ENCODE measurements at places on chromosomes 12 and 14.

DNA sequence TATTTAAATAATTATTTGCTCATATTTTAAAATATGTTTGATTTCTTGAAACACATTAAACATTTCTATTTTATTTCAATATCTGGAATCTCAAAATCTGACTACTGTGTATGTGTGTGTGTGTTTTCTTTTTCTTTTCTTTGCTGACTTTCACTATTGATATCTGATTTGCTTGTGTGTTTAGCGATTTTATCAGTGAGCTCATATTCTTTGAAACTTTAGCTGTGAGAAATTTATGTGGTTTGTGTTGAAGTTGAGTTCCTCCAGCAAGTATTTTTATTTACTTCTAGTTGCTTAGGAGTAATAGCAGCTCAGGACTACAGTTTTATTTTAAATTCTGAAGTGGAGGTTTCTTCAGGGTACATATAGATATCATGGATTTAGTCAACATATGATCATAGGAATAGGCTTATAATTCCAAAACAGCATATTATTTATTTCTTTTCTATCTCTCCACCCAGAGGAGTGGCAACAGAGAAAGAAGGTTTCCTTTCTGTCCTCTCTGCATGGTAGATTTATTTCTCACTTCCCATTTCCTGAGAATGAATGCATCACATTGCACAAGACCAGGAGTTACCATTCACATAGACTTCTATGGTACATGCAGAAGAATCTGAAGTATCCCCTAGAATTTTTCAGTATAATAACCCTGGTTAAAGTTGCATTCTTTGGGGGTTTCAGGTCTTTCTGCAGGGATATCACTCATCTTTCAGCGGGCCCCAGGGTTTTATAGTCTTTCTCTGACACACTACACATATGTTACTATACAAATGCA is 60.5 kb downstream of the PTPRQ start:
- no peak for DNase-seq

DNA sequence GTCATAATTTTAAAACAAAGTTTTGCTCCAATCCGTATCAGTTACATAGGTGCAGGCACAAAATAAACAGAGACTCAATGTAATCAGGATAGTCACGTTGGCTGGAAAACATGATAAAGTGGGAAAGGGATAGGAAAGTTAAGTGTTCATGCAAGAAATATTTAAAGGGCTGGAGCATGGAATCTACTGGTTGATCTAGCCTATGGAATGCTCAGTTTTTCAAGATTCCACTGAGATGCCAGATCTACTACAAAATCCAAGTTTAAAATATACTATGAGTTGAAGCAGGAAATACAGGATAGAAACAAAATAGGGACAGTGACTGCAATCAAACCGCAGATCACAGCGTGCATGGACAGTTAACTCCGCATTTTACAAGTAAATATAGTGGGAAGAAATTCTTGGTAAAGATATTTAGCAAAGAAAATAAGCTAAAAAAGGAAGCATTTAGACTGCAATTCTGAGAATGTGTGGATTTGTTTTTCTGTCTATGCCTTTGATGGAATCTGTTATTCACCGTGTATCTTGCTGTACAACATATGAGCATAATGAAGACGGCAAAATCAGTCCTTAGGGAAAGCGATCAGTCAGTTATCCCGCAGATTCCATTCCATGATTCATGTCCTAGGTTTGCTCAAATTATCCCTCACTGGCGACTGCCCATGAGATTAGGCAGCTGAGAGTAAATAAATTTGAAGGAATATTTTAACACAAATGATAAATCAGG is 1044.3 kb downstream of the FLRT2 start:
- DNase-seq, result no peak

DNA sequence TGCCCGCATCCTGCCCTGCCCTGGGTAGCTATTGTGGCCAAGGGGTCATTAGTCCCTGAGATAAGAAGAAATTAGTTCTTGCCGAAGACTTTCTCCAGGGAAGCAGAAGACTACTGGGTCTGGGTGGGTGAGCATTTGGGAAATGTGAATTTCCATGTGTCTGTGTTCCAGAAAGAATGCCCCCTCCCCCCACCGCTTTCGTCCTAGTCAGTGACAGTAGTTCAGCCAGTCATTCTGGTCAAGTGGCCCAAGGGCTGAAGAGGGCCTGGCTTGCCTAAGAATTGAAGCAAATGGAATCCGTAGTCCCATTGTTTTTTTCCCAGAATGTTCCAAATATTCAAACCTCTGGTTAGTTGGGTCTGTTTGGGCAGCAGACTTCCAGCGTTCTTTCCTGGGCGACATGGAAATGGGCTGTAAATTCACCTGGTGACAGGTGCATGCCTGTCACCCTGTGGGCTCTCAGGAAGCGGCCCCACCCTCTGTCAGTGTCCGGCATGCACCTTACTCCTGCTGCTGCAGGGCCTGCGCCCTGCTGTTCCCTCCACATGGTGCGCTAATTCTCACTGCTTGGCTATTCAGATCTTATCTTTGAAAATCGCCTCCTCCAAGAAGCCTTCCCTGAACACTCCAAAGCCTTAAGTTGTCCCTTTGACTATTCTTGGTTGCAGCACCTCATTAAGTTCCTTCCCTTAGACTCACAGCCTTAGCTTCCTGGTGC is 1.4 kb upstream of the RFLNA start:
- DNase-seq, result no peak

- DNase-seq, result no peak
These were observed 31.8 kb downstream of the CPSF2 start for GRCh38 chr14:92153581-92153980.

DNA sequence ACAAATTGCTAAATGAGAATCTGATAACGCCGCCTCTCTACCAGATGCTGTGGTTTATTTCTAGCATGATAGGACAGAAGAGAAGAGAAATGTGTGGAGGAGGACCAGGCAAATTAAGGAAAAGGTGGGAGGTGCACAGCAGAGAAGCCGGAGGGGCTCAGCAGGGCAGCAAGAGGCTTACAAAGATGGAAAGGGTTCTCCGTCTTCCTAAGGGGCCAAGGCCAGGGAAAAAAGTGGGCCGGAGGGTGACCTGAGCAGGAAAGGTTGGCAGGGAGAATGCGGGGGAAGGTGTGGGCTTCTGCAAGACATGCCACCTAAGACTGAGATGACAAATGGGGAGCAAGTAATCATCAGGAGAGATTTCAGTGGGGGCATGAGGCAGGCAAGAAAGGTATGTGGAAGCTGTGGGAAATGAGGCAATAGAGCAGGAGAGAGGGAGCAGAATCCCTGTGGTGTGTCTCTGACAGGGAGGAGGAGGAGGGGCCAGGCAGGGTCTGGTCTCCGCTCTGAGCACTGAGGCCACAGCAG is 18.7 kb downstream of the MANSC1 start:
- no peak for DNase-seq

- DNase-seq, result no peak
These were observed 134.1 kb downstream of the KCNA5 start for GRCh38 chr12:5177731-5178130.

DNA sequence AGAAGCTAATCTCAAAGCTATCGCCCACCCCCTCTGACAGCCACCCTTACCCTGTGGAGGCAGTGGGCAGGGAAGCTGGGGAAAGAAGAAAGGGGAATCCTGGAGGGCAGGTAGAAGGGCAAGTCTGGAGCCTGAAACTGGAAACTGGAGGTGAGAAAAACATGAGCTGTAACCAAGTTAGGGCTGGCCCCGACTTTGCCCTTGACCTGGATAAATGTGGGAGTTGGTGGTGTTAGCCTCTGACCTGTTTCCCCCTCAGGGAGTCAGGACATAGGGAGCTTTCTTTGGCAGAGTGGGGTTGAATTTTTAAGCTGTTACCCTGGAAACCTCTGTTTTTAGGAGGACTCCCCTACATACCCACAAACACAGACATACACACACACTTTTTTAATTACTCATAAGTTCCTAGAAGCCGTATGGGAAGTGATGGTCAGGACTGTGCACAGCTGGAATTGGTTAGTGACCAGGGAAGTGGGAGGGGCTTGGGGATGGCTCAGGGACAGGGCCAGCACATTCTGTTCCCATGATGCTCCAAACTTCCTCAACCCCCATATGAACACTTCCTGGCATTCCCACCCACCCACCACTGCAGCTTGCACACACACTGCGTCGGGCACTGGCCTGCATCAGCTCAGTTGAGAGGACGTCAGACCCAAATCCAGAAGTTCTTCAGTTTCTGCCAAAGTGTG is 5.0 kb upstream of the MMP19 start:
- no peak for DNase-seq

DNA sequence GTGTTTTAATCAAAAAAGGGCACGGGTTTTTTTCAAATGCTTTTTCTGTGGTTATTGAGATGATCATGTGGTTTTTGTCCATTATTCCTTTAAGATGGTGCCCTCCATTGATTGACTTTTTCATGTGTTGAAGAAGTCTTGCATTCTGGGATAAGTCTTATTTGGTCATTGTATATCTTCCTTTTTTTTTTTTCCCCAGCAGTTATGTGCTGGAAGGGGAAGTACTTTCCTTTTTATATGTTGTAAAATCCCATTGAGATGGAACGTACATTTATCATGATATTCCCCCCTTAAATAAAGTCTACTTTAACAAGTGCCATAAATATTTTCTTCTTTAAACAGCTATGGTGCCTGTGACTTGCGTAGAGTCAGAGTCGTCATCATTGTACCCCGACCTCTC is 24.8 kb upstream of the MUCL1 start:
- DNase-seq, result no peak

- no peak for DNase-seq
These were observed 36.6 kb downstream of the GPR135 start for GRCh38 chr14:59428581-59429012.

DNA sequence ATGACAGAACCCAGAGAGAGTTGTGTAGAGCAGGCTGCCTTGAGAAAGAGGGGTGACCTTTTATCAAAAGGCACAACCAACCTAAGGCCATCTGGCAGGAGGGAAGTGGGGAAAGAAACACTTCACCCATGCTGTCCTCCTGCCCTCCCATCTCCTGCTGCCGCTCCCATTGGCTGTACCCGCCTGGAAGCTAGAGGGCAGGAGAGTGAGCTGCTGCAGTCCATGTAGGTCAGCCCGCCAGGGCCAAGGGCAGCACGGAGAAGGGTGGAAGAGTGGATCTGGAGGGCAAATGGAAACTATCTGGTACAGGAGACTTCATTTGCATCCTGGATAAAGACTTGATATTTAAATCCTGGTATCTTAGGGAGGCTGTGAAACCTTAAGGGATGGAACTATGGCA is 11.5 kb upstream of the CABP1 start:
- no peak for DNase-seq

GRCh38 chr14:66117600-66117999 is 368.6 kb upstream of the CCDC196 start:
- no peak for DNase-seq

DNA sequence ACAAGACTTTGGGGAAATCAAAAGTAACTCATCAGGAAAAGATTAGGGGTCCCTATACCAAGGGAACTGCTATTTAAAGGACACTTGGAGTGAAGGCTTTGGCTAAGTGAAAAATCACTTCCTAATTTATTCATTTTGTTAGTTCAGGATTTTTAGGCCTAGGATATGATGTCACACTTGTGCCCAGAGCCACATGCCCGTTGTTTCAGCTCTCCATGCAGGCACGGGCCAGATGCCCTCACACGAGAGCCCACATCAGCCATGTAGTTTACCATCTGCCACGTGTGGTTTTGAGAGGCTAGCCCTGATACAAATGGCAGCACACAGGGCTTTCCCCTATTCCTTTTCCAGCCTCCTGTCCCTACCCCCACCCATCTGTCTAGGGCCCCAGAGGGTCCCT is 11.9 kb upstream of the LRP1-AS start:
- no peak for DNase-seq

DNA sequence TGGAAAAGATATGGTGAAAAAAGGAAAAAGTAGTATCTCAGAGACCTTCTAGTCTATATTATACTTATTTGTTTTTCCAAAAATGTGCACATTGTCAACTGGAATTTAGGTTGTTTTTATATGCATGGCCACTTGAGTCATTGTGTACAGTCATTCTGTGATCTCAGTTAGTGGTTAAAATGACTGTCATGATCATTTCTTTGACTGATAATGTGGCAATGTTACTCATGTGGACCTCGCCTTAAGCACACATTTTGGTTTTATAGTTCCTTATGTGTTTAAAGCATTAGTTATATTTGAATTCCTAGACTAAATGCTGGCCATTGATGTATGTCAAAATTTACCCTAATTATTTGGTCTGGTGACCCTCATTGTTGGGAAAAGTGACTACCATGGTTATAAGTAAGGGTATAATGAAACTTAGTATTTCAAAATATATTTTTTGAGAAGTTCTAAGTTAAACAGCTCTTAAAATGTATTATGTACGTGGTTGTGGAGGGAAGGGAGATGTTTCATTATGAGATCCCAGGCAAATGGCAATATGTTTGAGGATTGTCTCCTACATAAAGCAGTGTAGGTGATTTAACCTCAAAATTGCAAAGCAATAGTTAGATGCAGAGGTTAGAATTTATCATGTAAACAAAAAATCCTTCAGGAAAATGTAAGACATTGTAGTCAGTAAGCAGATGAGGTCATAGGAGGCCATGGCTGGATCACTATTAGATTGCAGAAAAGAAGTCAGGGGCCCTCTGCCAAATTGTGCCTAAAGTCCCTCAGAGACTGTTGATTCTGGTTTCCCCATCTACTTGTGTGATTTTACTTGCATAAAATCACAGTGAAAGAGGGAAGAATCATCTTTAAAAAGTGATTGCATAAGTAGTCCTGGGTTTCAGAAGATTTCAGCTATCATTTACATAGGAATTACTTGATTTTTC is 17.5 kb downstream of the PNMA1 start:
- no peak for DNase-seq

DNA sequence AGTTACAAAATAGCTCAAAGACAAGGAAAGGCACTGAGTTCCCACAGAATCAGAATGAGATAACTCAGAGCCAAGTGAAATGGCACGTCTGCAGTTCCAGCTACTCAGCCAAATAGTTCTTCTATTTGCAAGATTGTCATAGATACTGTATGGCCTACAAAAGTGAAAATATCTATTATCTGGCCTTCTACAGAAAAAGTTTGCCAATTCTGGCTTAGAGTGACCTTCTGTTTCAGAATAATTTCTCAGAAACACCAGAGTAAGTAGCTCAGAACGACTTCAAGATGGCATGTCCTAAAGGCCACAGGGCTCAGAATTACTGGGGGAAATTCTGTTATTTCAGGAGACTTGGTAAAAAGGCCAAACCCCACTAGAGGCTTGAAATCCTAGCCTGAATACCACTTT is 10.7 kb upstream of the RTRAF start:
- no peak for DNase-seq

GRCh38 chr14:66330916-66331315 is 155.3 kb upstream of the CCDC196 start:
- DNase-seq, result no peak

DNA sequence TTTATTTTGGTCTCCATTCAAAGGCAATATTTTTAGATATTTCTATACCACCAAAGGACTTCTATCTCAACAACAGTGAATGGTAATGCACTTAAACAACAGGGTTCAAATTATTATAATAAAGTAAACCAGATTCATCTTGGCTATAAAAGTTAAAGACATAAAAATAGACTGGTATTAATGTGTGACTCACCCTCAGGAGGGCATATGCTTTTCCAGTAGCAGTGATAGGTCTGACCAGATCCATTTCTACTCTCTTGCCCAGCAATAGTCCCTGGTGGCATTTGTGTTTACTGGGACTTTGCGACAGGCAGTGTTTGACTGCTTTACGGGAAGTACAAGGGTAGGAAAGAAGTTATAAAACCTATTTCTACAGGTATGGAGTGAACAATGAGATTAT is 353.2 kb upstream of the ATP2B1 start:
- DNase-seq, result no peak
